ENCODE measurements at places on chromosomes 5 and 9. TPM values are rescaled to one million over a fixed set of nuclear protein-coding genes. Genes with fewer than 3 reads are reported as not detected.

Gene RAI14
- 99.8 TPM for total RNA-seq

Gene MED27
- 16.8 TPM for total RNA-seq

Gene SLIT3
- 108 TPM for total RNA-seq

Gene CTXN3
- total RNA-seq = not detected

Gene CREBRF
- 36.0 TPM for total RNA-seq

Gene C9
- total RNA-seq = 0.30 TPM

Gene CCNI2
- total RNA-seq = not detected

Gene PSD2
- 0.62 TPM for total RNA-seq

Gene DDX4
- not detected for total RNA-seq

Gene GARIN3
- not detected for total RNA-seq

Gene QRFP
- total RNA-seq = not detected

Gene FGF18
- 15.2 TPM for total RNA-seq

Gene TMEM232
- 1.7 TPM for total RNA-seq

Gene FGD3
- total RNA-seq = 8.6 TPM

Gene MARCHF3
- 23.1 TPM for total RNA-seq

Gene PCDHB7
- 5.0 TPM for total RNA-seq

Gene IFT74
- total RNA-seq = 13.2 TPM

Gene TRPM6
- total RNA-seq = 1.0 TPM

Gene SERF1A
- total RNA-seq = 5.9 TPM

Gene SPATA6L
- 3.8 TPM for total RNA-seq

Gene PCDHGA3
- total RNA-seq = 7.4 TPM

Gene STPG3
- not detected for total RNA-seq

Gene NXNL2
- 0.78 TPM for total RNA-seq

Gene SCGB3A2
- total RNA-seq = not detected

Gene PDZD2
- 7.8 TPM for total RNA-seq

Gene ANKRD34B
- not detected for total RNA-seq

Gene CCNJL
- total RNA-seq = 2.6 TPM

Gene OTP
- total RNA-seq = not detected

Gene TMEM38B
- 10.5 TPM for total RNA-seq

Gene GABRA6
- total RNA-seq = not detected

Gene LOX
- total RNA-seq = 125 TPM

Gene PNPLA7
- 10.3 TPM for total RNA-seq

Gene SLC9A3
- 0.93 TPM for total RNA-seq

Gene OCLN
- total RNA-seq = 2.1 TPM

Gene EXD3
- total RNA-seq = 38.2 TPM

Gene C9orf153
- 1.3 TPM for total RNA-seq

Gene SLC2A6
- 5.8 TPM for total RNA-seq

Gene SYK
- total RNA-seq = 15.0 TPM

Data from aorta (tissue), 5 donors.